ENCODE measurements at places on chromosomes 1 and 21.

- no peak overlapping the region for H3K27ac ChIP-seq
- peaks cover 34% of the 10 kb centered on the region for H3K36me3 ChIP-seq
- no peak overlapping the region for H3K4me3 ChIP-seq
- DNase-seq, result no peak
- peaks cover 19% of the 10 kb centered on the region for H3K4me1 ChIP-seq
Measured at GRCh38 chr21:44374601-44375280, 21.3 kb downstream of the TRPM2 start.

DNA sequence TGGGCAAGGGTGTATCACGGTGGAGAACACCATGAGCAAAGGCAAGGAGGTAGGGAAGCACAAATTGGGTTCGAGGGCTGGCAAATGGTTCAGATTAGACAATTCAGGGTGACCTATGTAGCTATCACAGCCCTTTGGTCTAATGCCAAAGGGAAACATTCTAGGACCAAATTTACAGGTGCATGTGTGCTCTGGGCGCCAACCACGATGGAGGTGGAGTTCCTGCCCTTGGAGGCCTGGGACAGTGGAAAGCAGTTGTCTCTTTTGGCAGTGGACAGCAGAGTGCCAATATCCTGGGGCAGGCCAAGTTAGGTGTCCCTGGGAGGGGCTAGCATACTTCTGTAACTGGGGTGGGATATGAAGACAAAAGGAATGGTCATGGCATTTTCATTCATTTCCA is 40.1 kb downstream of the IGFN1 start:
- H3K27me3 ChIP-seq, result peaks cover 14% of the 10 kb centered on the region
- H3K27ac ChIP-seq, result no peak overlapping the region
- H3K4me1 ChIP-seq, result no peaks in the 10 kb centered on the region
- H3K36me3 ChIP-seq, result no peaks in the 10 kb centered on the region
- DNase-seq, result no peak
- H3K4me3 ChIP-seq, result no peak overlapping the region

- H3K36me3 ChIP-seq, result no peaks in the 10 kb centered on the region
- no peaks in the 10 kb centered on the region for H3K27me3 ChIP-seq
- no peak for DNase-seq
- H3K27ac ChIP-seq, result no peak overlapping the region
Measured at GRCh38 chr21:16085421-16085820, 355.6 kb downstream of the USP25 start.

DNA sequence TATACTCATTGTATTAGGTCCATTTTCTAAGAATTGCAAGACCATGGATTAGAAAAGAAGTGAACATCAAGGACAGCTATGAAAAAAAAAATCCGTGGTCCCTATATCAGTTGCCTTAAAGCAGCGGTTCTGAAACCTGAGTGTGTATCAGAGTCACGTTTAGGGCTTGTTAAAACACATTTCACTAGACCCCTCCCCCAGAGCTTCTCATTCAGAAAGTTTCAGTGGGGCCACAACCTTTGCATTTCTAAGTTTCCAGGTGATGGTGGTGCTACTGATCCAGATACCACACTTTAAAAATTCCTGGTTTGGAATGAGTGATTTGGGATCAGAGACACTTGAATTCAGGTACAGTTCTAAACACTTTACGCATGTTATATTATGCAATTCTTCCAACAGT is 96.1 kb upstream of the PRMT6 start:
- DNase-seq, result no peak
- H3K27ac ChIP-seq, result no peak overlapping the region
- no peak overlapping the region for H3K4me3 ChIP-seq
- no peaks in the 10 kb centered on the region for H3K4me1 ChIP-seq

- no peak overlapping the region for H3K27ac ChIP-seq
- no peaks in the 10 kb centered on the region for H3K27me3 ChIP-seq
- no peaks in the 10 kb centered on the region for H3K36me3 ChIP-seq
- H3K4me1 ChIP-seq, result no peaks in the 10 kb centered on the region
- DNase-seq, result peak; percentile 6
Measured at GRCh38 chr1:13224480-13225060, 1.4 kb downstream of the PRAMEF18 start.

GRCh38 chr21:44380876-44381275 is 27.5 kb downstream of the TRPM2 start:
- no peak overlapping the region for H3K4me3 ChIP-seq
- no peak for DNase-seq
- no peaks in the 10 kb centered on the region for H3K27me3 ChIP-seq

GRCh38 chr1:24139841-24140425 is 3.0 kb downstream of the IL22RA1 start:
- no peak overlapping the region for H3K4me3 ChIP-seq
- peaks cover 6% of the 10 kb centered on the region for H3K27me3 ChIP-seq
- no peaks in the 10 kb centered on the region for H3K4me1 ChIP-seq
- no peak overlapping the region for H3K27ac ChIP-seq

DNA sequence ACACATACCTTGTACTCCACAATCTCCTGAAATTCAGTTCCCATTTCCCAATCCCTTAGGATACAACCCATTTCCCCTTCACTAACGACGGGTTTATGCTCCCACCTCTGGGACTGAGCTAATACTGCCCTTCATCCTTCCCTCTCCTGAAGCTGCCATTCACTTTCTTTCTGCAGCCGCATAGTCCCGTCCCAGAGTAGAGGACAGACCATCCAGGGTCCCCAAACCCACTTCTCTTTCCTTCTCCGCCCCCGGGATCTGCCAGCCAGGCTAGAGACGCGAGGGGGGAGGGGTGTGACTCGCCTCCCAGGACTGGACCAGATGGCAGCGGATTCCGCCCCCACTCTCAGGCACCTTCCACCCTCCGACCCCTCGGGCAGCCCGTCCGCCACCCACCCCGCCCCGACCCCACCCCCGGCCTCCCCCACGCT is 679 bp downstream of the ABL2 start:
- H3K27me3 ChIP-seq, result peaks cover 8% of the 10 kb centered on the region
- peak; percentile 13 for DNase-seq
- peak overlapping the region; percentile 91 for H3K4me3 ChIP-seq
- peaks cover 7% of the 10 kb centered on the region for H3K36me3 ChIP-seq
